ENCODE measurements at places on chromosomes 7 and 10. TPM values are rescaled to one million over a fixed set of nuclear protein-coding genes. Genes with fewer than 3 reads are reported as not detected.

DNA sequence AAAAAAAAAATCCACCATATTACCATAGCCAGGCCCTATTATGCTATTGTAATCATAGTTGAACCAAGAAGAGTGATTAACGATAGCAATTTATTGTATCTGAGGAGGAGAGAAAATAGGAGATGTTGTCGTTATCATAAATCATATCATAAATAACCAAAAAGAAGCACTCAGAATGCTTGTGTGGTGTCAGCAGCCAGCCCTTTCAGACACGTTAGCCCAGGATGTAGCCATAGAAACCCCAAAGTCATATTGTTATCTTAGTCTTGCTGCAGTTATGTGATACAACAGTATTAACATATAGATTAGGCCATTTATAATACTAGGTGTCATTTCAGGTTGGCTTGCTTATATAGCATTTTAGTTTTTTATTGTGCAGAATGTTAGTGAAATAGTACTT lies 102.2 kb upstream of the GATA3 start:
- H3K27me3 ChIP-seq, result no peaks in the 10 kb centered on the region
- no peak for DNase-seq
- H3K4me3 ChIP-seq, result no peak overlapping the region
- peaks cover 9% of the 10 kb centered on the region for H3K4me1 ChIP-seq

Gene SKAP2
- 7.9 TPM for total RNA-seq

Gene CSGALNACT2
- 4.4 TPM for total RNA-seq

Gene GDF2
- 0.27 TPM for total RNA-seq

Gene LRRC61
- 50.6 TPM for total RNA-seq

Gene CYP3A5
- 0.96 TPM for total RNA-seq

Gene EBF3
- not detected for total RNA-seq

- no peaks in the 10 kb centered on the region for H3K36me3 ChIP-seq
- H3K27me3 ChIP-seq, result no peaks in the 10 kb centered on the region
- DNase-seq, result peak; percentile 36
- H3K4me1 ChIP-seq, result peaks cover 4% of the 10 kb centered on the region
- H3K27ac ChIP-seq, result peak overlapping the region; percentile 20
Observed at GRCh38 chr7:99762680-99763327, 21.2 kb downstream of the CYP3A4 start.

GRCh38 chr10:7794251-7795026 lies 6.5 kb downstream of the ATP5F1C start:
- no peak overlapping the region for H3K4me3 ChIP-seq
- DNase-seq, result no peak
- peak overlapping the region; percentile 11 for H3K27ac ChIP-seq
- peaks cover 86% of the 10 kb centered on the region for H3K36me3 ChIP-seq
- peaks cover 30% of the 10 kb centered on the region for H3K4me1 ChIP-seq
- H3K27me3 ChIP-seq, result no peaks in the 10 kb centered on the region

Gene TRUB1
- 11.3 TPM for total RNA-seq

Gene LAMB1
- total RNA-seq, result 16.6 TPM

Gene DPYSL4
- not detected for total RNA-seq

Gene GIGYF1
- 76.2 TPM for total RNA-seq

Gene CALCR
- total RNA-seq, result 0.16 TPM

DNA sequence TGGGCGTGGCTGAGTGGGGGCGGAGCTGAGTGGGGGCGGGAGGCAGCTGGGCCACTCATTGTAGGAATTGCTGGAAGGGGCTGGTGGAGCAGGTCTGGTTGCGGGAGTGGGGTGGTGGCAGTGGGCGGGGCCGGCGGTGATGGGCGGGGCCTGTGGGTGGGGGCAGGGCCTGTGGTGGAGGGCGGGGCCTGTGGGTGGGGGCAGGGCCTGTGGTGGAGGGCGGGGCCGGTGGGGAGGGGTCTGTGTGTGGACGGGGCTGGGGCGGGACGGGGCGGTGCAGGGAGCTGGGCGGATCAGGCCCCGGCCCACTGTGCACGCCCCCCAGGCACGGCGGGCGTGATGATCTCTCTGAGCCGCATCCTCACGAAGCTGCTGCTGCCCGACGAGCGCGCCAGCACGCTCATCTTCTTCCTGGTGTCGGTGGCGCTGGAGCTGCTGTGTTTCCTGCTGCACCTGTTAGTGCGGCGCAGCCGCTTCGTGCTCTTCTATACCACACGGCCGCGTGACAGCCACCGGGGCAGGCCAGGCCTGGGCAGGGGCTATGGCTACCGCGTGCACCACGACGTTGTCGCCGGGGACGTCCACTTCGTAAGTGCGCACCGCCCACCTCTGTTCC lies 14.0 kb downstream of the SLC29A4 start:
- peaks cover 4% of the 10 kb centered on the region for H3K4me1 ChIP-seq
- H3K27me3 ChIP-seq, result no peaks in the 10 kb centered on the region
- peak overlapping the region; percentile 23 for H3K4me3 ChIP-seq

Gene RGR
- total RNA-seq, result not detected

DNA sequence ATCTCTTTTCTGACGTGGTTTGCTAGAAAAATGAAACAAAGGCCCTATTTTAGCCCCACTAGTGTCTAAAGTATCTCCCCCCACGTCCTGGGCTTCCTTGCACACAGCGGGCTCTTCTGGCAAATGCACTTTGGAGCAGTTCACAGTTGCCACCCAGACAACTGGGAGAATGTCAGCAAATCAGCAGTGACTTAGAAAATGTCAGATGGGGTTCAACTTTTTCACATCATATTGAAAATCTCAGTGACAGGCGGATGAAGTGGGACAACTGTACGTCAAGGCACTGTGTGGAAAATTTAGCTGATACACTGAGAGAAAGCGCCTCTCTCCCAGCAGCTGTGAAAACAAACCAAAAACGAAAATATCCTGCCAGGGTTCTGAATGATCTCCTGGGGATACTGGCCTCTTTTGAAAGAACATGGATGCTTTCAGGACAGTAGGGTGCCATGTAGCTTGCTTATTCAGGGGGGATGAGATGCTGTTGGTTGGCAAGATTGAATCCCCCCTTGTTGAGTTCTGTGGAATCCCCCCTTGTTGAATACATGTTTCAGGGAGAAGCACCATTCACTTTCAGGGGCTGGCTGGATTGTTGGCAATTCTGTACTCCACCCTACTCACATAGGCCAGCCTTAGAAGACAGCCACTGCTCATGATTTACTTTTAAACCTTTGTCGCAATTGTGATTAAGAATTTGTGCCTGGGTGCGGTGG lies 372.8 kb upstream of the CELF2 start:
- no peak overlapping the region for H3K4me3 ChIP-seq
- no peak for DNase-seq
- H3K4me1 ChIP-seq, result no peaks in the 10 kb centered on the region
- no peaks in the 10 kb centered on the region for H3K27me3 ChIP-seq
- no peaks in the 10 kb centered on the region for H3K36me3 ChIP-seq
- no peak overlapping the region for H3K27ac ChIP-seq

Gene PPIA
- 2,583 TPM for total RNA-seq

Measured in K562 (cell line).